GM12891 (cell line): ENCODE measurements at places on chromosomes 2 and 18.

- no peak for DNase-seq
Observed at GRCh38 chr2:43331422-43331821, 105.0 kb upstream of the ZFP36L2 start.

- no peak for DNase-seq
Observed at GRCh38 chr2:228699400-228699799, 517.9 kb upstream of the SPHKAP start.

- DNase-seq: no peak
Observed at GRCh38 chr2:236859908-236860307, 225.8 kb upstream of the COPS8 start.

- peak; percentile 45 for DNase-seq
Observed at GRCh38 chr2:20507166-20507692, 60.4 kb downstream of the RHOB start.

DNA sequence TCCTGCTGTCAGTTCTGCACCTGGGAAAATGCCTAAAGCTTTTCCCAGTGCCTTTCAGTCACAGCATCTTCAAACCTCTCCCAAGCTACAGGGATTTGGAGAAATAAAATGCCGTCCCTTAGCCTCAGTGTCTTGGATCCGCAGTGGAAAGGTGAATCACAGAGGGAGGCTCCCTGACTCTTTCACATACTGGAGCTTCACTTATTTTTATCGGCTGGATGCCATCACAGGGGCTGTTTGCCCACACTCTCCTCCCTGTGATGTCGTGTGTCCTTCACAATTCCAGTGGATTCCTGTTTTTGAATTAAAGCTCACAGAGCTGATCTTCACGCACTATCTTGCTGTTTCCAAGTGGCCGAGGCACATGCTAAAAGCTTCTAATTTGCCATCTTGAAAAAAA lies 1303.1 kb upstream of the DDX18 start:
- DNase-seq: no peak

DNA sequence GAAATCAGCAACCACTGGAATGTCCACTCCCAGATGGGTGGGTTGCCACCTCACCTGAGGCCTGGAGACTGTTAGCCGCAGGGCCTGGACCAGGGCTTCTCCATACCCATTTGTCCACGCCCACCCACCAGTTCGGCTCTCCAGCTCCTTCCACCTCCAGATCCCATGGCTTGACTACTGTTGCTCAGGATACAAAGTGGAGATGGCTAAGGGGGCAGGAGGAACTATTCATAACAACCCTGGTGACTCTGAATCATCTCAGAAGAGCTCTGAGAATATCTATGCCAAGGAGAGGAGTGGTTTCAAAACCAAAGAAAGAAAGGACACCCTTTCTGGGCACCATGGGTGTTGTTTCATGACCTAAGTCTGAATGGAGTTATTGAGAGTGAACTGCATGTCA lies 145.8 kb downstream of the LAMA3 start:
- no peak for DNase-seq

DNA sequence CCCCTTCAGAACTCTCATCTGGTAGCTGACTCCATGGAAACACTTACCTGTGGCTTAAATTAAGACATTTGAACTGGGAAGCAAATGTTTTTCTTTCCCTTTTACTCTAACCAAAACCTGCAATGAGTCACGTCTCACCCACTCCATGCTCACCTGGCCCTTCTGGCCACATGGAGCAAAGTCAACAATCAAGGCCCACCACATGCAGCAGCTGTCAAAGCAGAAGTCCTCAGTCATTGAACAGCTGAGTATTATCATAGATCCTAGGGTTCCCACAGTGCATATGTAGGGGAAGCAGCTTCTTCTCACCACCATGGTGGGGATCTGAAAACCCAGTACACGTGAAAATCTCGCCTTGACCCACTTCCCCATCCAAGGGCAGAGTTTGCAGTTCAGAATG lies 12.3 kb upstream of the MEP1B start:
- no peak for DNase-seq

DNA sequence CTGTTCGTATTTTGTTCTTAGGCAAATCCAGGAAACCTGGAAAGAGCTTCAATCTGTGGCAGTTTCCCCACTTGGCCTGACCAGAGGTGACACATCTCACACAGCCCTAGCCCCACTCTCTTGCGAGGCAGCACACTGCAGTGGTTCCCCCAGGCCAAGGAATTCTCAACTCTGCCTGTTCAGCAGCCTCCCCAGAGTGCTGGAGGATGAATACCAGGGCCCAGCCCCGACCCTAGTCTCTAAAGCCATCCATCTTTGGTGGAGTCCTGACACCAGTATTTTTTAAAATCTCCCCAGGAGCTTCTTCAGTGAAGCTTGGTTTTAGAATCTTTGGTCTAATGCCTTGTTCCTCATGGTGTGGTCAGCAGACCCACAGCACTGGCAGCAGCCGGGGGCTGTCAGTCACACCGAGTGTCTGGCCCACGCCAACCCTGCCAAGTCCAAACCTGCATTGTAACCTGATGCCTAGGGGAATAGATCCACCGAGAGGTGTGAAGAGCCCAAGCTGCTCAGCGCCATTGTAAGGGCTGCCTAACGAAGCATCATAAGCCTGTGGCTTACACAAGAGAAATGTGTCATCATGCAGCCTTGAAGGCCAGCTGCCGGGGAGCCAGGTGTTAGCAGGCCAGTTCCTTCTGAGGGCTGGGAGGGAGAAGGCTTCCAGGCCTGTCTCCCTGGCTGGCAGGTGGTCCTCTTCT lies 428.7 kb upstream of the ID2 start:
- no peak for DNase-seq

- DNase-seq: no peak
Observed at GRCh38 chr2:74947703-74948102, 10.7 kb upstream of the POLE4 start.

- DNase-seq: no peak
Observed at GRCh38 chr2:60168247-60168646, 385.2 kb downstream of the BCL11A start.

- no peak for DNase-seq
Observed at GRCh38 chr2:216677439-216678097, 17.8 kb downstream of the IGFBP5 start.
